ENCODE measurements at places on chromosomes 5 and 9.

DNA sequence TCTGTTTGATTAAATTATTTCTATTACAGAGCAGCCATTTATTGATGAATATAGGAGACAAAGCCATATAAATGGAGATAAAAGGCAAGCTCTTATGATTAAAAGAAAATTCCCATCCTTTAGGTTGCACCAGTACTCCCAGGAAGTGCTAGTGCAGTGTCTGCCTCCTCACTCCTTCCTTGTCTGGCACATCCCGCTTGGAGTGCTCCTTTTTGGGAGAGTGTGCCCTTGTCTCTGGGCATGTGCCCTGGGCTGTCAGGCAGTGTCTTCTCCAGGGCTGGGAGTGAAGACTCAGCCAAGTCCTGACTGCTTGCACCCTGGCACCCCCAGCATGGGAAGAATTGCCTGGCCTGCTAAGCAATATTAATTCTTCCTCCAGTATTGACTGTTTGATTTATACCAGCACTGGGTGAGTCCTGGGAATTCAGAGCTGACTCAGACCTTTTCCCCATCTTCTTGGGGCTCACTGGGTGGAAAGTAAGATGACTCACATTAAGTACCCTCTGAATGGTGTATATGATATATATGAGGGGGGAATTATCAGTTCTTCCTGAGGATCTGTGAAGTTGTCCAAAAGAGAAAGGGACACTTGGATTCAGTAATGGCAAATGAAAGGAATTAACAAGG, 62.1 kb downstream of the ZSWIM6 start:
- DNase-seq: no peak

DNA sequence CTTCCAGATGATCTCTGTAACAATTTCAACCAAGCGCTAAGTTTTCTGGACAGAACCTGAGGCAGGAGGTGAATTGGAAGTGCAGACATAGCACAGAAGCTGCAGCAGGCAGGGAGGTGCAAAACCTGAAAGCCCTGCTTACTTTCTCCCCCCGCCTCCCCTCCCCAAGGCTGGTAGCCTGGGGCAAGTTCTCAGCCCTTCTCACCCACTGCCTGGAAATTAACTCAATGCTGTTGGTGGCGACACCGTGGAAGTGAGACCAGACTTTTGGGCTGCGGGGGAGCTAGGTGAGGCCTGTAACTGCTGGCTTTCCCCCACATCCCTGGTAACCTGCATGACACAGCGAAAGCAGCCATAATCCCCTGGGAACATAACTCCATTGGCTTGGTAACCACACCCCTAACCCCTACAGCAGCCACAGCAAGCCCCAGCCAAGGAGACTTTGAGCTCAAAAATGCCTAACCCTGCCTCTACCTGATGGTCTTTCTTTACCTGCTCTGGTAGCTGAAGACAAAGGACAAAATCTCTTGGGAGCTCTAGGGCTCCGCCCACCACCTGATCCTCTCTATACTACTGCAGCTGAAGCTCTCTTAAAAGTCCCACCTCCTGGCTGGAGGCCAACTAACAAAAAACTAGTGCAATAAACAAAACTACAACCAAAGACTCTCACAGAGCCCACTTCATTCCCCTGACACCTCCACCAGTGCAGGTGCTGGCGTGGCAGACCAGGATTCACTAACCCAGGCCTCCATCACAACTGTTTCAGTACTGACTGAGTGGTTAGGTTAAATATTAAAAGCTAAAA, 11.9 kb upstream of the OR13C8 start:
- no peak for DNase-seq

DNA sequence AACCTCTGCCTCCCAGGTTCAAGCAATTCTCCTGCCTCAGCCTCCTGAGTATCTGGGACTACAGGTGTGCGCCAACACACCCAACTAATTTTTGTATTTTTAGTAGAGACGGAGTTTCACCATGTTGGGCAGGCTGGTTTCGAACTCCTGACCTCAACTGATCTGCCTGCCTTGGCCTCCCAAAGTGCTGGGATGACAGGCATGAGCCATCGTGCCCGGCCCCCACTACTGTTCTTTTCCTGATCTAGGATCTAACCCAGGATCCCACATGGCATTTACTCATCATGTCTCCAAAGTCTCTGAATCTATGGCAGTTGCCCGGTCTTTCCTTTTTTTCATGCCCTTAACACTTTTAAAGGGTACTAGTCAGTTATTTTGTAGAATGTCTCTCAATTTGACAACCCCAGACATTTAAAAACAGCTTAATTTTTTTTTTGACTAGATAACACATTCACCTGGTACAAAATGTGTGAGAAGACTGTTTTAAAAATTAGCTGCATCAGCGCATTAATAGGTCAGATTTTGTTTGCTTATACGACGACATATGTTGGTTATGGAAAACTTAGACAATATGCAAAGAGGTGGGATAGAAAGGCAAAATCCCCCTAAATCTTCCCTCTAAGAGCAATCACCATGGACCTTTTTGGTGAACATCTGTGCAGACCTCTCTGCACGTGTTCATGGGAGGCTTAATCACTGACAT, 46.5 kb downstream of the STOM start:
- no peak for DNase-seq

DNA sequence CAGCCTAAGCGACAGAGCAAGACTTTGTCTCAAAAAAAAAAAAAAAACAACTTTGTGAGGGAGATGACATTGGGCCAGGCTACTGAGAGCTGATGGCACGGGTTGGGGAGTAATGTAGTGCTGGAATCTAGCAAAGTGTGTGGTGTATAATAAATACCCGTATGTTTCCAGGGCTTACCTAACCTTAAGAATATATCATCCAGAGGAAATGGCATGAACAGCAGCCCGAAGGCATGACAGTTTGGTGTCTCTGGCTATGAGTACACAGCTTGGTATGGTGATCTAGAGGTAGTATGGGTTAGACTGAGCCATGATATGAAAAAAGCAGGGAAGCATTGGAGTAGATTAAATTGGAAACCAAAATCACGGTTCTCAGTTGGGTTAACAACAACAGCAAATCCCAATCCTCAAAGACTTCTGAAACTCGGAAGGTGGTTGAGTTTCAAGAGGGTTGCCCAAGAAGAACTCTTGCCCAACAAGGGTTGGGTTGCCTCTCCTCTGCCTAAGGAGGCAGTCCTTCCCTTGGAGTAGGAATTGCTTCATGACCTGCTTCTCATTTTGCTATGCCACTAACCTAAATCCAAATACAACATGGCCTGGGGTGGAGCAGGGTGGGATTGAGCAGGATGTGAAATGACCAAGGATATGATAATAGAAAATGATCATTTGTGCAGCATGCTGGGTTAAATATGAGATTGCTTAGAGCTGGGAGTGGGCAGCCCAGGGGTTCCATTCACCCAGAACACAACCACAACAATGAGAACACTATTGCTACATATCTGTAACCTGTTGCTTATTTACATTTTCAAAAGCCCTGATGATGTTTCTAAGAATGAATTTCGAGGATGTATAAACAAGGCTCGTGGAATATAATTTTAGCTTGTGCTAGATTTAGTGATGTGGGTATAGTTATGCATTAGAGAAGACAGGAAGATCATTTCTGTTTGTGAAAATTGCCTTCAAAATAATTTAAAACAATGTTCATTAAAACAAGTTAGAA, 64.6 kb upstream of the ZFR start:
- no peak for DNase-seq
